Stimulated activated CD8-positive, alpha-beta memory T cell treated with anti-CD3 and anti-CD28 coated beads, Interleukin-12 subunit alpha, Interleukin-12 subunit beta, amount 100 ng/mL, for 4 hours (primary cell): ENCODE measurements at places on chromosomes 11 and 22.

DNA sequence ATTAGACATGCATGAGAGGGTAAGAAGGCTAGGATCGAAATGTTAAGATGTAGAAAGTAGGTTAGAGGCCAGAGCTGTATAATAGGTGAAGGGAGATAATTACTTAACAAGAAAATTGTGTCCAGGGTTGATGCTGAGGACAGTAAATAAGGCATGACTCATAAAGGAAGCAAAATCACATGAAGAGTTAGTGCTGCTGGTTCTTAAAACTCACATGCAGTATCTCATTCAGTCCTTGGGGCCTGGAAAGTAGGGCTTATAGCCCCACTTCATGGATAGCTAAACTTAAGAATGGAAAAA, 130.2 kb downstream of the NCAM1 start:
- DNase-seq = no peak

GRCh38 chr11:122618927-122619326, 36.6 kb upstream of the UBASH3B start:
- no peak for DNase-seq

- DNase-seq = no peak
Observed at GRCh38 chr11:35412285-35412684, 7.1 kb downstream of the SLC1A2 start.

DNA sequence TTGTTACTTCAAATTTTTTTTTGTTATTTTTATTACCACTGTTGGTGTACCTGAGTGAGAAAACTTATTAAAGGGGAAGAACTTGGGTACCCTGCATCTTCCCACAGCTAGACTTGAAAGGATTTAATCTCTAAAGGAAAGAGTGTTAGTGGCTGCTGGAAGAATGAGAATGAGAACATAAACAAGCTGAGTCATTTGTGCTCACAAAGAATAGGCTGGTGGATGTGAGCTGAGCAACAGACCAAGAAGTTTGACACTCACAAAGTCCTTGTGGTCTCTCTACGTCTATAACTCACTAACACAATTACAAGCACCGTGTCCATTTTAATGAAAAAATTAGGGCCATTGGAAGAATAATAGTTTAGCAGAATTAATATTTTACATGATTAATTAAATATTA, 217.6 kb upstream of the ANO5 start:
- no peak for DNase-seq

DNA sequence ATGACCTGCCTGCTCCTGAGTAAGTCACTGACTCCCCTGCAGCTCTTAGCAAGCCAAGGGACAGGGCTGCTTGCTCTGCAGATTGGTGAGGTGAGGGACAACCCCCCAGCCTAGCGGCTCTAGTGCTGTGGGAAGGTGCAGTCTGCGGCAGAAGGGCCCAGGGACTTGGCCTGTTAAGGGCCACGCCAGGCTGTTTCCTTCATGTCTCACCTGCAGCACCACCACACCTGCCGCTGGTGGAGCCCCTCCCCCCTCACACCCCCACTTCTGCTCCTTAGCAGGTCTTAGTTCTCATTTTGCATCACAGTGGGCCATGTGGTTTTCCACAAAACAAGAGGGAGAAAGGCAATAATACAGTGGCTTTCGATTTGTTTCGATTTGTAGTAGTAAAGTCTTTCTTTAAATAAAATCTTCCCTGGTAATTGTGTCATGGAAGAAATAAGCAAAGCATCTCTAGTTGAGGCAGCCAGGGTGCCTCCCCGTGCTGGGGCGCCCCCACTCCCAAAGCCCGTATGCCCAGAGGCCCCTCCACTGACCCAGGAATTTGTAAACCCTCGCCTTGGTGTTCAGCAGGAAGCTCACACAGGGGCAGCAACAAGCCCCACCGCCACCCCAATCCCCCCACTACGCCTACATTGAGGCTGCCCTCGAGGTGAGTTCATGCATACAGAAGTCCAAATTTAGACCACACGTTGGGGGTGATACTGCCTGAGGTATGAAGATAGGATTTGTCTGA, 86.5 kb upstream of the CLDN5 start:
- no peak for DNase-seq

DNA sequence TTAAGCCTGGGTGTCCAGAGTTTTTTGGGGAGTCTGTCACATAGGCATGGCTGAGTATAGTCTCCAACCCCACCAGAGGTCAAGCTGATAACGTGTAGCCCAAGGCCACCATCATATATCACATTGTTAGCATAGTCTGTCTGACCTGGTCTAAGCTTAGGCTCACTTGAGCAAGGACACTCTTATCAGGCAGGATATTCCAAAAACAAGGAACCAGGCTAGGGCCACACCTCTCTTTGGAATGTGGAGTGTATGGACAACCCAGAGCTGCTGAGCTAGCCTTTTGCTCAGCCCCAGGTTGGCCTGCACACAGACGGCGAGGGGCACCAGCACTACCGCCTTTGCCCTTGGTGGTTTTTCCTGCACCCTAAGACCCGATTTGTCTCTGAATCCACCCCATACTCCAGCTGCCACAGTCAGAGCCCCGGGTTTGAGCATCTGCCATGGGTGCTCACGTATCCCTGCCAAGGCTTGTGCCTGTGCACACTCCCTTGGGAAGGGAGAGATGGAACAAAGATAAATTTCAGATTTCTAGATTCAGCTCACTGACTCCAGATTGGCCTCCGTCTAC, 7.2 kb downstream of the SNAP29 start:
- no peak for DNase-seq

GRCh38 chr11:5705688-5706087, 16.1 kb downstream of the TRIM22 start:
- DNase-seq = no peak

DNA sequence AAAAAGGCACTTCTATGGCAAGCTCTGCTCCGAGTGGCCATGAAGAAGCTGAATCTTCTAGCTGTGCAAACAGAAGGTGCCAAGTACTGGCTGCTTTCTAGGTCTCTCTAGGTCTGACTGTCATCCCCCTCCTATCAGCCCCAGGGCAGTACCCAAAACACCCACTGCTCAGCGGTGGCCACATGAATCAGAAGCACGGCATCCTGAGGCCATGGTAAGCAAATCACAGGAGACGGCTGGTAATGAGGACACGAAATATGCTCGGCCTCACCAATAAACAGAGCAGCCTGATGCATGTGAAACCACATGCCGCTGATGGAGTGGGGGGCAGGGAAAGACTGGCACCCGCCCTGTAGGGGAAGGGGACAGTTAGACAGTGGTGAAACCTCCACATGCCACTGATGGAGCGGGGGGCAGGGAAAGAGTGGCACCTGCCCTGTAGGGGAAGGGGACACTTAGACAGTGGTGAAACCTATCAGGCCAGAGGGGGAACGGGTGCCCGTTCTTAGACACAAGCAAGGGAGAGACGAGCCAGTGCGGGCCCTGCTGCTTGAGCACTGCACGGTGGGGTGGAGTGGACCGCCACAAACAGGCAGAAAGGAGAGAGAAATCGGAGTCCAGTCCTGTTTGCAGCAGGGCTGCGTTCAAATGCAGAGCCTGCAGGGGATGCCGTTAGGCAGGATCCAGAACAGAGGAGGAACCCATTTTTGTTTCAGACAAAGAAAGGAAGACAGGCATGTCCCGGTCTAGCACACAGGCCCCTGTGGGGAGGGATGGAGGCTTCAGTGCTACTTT, 29.9 kb upstream of the MOB2 start:
- no peak for DNase-seq

- DNase-seq = no peak
Observed at GRCh38 chr11:61072316-61073109, 29.8 kb upstream of the CD5 start.

- DNase-seq = no peak
Observed at GRCh38 chr11:78493413-78493975, 75.9 kb upstream of the GAB2 start.

GRCh38 chr11:64745521-64746328, 1.8 kb upstream of the RASGRP2 start:
- peak; percentile 67 for DNase-seq

DNA sequence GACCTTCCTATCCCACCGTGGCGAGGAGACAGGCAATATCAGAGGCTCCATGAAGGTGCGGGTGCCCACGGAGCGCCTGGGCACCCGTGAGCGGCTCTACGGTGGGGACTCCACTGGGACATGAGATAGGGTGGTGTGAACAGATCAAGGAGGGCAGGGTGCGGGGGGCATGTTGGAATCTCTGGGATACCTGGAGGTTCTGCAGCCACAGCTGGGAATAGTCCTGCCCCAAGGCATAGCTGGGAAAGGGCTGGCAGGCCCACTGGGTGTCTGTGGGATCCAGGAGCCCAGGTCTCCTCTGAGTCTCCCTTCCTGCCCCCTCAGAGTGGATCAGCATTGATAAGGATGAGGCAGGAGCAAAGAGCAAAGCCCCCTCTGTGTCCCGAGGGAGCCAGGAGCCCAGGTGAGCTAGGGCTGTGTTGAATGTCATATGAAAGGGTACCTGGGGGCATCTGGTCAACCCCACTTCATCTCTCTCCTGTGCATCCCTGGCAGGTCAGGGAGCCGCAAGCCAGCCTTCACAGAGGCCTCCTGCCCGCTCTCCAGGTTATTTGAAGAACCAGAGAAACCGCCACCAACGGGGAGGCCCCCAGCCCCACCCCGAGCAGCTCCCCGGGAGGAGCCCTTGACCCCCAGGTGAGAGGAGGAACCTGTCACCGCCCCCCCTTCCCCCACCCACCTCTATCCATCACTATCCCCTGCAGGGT, 8.5 kb downstream of the PHOX2A start:
- no peak for DNase-seq

- no peak for DNase-seq
Observed at GRCh38 chr22:46467006-46467405, 70.4 kb downstream of the CELSR1 start.

- DNase-seq = no peak
Observed at GRCh38 chr22:17641269-17641668, 2.7 kb downstream of the BCL2L13 start.

DNA sequence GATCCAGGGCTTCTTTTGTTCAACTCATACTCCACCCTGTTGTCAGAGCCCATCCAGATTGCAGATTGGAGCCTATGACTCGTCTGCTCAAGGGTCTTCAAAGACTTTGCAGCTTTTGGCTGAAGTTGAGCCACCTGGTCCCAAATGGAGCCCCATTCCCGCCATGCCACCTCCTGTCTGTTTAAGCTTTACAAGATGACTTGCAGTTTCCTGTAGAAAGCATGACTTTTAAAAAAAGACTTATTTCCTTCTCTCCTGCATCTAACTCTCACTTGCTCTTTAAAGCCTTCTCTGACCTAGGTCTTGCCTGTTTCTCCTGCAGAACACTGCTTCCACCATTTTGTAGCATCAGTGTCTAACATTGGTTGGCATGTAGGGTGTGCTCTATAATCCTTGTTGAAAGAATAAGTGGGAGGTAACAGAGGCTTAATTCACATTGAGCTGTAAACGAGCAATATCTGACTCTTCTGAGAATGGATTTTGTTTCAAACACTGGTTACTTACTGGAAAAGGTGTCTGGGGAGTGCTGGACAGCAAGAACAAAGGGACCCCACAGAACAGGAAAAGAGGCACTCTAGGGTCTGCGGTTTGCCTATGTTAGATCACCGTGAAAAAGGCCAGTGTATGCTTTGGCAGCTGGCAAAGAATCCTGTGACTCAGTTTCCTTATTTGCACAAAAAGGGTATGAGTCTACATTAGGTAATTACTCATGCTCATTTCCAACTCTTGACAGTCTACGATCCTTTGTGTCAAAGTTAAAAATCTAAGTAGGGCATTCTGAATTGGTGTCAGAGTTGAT, 30.3 kb downstream of the NF2 start:
- no peak for DNase-seq

DNA sequence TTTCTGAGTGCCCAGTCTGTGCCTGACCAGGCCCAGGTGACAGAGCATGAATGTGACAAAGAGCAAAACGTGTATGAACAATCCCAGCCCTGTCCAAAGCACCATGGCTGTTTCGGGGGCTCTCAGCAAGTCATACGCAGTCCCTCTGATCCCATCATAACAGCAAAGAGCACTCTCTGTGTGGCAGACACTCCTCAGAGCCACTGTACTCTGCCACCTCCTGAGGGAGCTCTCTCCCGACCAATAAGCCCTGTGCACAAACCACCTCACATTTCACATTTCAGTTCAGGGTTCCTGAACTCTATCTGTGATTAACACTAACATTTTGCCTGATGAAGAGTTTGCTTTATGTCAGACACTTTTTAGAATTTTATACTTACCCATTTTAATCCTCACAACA, 6.6 kb downstream of the DGCR2 start:
- DNase-seq = no peak

DNA sequence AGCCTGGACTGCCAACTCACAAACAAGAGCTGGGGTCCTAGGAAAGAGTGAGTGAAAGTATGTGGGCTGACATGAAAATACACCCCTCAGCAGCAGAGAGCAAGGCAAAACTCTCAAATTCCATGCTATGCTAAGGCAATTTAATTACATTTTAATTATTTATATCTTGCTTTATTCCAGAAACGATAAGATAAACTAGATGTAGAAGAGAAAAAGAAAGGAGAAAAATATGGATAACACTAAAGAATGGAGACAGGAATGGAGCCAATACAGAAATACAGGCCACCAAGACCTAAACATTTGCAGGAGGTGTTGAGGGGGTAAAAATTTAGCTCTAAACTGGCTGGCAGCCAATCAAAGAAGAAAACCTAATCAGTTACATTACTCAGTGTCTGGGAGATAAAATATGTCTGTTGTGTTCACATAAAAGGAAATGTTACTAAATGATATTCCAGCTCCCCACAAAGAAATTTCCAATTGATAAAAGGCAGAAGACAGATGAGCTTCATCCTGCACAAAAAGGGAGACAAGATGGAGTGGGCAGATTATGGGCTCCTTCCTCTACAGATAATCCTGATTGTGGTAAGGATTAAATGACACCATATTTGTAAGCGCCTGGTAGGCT, 223.5 kb upstream of the BLID start:
- DNase-seq = no peak

- no peak for DNase-seq
Observed at GRCh38 chr11:20021771-20022362, 138.4 kb downstream of the DBX1 start.

DNA sequence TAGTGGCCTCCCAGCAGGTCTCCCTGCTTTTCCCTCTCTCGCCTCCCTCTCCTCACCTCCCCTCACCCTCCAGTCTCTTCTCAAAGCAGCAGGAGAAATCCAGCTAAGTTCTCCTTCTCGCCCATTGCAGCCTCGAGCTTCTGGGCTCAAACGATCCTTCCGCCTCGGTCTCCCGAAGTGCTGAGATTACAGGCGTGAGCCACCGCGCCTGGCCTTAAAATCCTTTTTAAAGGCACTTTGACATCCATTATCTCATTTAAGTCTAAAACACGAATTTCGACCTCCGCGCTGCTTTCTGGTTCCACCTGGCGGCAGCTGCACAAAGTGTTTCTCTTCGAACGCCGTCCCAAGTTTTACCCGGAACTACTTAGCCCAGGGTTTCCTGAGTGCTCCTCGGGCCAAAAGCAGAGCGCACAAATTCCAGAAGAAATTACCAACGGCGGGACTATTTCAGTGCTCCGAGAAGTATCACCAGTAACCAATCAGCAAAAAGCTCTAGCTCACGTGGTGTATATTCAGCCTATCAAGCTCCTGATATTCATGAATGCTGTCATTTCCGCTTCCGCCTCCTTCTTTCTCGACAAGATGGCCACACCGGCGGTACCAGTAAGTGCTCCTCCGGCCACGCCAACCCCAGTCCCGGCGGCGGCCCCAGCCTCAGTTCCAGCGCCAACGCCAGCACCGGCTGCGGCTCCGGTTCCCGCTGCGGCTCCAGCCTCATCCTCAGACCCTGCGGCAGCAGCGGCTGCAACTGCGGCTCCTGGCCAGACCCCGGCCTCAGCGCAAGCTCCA, at the start of gene EIF3F:
EIF3F (plus strand) TSS at position 570 of the 792 bp plus-strand sequence; CDS start at position 586, 16 bp downstream.
- peak; percentile 73 for DNase-seq
